ENCODE measurements at places on chromosomes 13 and 19. TPM values are rescaled to one million over a fixed set of nuclear protein-coding genes. Genes with fewer than 3 reads are reported as not detected.
A peak's percentile ranks its signal among the peaks of the same experiment; 100 is the strongest.

The IGSF23 gene
- total RNA-seq = 2.8 TPM

The PLIN4 gene
- total RNA-seq = 49.1 TPM

The ZSCAN22 gene
- 3.1 TPM for total RNA-seq

The BSG gene
- 367 TPM for total RNA-seq

The ZNF208 gene
- 0.25 TPM for total RNA-seq

GRCh38 chr13:90757127-90757680 is 590.3 kb upstream of the MIR17HG start:
- DNase-seq = no peak

DNA sequence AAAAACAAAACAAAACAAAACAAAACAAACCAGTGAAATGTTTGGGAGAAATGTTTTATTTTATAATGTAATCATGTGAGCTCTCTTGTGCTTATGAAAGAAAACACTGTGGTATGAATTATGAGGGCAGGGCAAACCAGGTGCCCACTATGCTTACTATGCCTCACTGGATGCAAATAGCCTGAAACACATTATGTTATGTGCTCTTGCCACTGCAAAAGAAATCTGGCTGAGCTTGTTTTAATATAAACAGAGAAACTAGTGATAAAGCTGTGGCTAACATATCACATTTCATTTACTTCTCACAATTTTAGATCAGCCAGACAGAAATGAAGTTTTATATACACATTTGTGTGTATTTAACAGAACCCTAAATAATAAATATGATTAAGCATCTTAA is 8.7 kb upstream of the NBEA start:
- no peak for DNase-seq

DNA sequence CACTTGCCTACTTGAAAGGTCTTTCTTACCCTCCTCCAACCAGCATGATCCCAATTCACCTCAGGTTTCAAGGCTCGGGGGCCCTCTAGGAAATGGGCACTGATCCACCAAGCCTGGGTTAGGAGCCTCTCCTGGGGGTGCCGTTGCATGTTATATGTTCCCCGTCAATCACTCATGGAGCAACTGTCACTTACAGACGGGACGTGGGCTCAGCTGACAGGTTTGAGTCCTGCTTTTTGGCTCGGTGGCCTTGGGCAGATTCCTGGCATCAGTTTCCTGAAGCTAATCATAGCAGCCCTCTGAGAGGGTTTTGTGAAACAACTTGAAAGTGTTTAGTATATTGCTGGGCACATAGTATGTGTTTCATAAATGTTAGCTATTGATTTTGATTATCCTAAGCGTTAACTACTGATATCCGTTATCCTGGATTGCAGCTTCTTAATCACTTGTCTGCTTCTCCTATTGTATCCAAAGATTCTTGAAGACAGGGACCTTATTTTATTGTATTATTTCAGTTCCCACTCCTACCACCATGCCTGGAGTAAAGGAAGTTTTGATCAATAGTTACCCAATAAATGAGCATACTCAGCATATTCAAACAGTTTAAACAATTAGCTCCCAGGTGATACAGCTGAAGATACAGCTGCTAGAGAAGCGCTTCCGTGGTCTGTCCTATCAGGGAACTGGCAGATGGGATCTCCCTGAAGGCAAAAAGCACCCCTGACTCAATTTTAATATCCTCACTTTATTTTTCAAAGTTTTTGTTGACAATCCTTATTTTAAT is 57.9 kb downstream of the RFC3 start:
- no peak for DNase-seq

- peak; percentile 94 for DNase-seq
These were observed 6.5 kb downstream of the MED29 start for GRCh38 chr19:39397360-39398296.

DNA sequence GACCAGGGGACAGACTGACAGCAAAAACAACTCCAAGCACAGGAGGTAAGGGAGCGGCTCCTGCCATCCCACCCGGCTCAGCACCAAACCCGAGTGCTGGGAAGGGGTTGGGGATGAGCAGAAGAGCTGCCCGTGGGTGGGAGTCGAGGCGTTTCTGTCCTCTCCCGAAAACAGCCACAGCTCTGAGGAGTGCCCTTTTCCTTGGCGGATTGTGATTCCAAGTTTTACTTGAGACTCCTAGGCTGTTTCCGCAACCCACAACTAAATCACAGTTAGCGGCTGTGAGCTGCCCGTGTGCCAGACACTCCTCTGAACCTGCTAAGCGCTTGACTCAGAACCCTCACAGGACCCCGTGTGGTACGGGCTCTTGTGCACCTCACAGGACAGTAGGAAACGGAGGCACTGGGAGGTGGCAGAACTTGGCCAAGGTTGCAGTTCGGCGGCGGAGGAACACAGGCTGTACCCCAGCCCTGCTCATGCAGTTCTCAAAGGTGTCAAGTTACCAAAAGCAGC is 21.4 kb downstream of the CFAP97D2 start:
- DNase-seq = no peak

DNA sequence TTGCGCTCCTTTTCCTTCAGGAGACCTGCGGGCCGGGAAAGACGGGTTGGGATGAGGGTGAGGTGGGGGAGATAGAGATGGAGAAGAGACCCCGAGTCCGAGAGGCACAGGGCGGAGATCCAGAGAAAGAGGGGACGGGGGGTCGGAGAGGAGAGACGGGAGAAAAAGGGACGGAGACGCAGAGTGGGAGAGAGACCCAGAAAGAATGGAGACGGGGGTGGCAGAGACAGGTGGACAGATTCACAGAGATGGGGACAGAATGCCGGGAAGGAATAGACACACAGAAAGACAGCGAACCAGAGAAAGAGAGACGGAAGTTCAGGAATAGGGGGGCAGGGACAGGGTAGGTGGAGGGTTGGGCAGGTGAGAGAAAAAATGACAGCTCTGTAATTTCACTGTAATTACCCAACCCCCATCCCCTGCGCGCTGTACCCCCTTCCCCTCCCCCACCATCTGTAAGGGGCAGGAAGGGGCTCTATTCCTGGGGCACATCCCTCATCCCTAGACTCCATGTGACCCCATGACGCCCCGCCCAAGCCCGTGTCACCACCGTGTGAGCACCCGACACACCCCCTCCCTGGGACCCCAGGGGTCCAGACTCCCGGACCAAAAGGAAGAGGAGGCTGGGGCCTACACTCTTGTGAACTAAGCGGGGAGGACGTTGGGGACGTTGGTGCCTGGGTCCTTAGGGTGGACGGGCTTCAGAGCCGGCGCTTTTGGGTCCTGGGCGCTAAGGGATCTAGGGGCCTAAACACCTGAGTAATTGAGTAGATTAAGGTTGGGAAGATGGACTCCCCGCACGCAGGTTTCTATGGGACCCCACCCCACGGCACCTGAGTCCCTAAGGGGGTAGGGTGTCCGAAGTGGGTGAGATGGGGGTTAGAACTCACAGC is 967 bp downstream of the DBP start:
- peak; percentile 41 for DNase-seq

DNA sequence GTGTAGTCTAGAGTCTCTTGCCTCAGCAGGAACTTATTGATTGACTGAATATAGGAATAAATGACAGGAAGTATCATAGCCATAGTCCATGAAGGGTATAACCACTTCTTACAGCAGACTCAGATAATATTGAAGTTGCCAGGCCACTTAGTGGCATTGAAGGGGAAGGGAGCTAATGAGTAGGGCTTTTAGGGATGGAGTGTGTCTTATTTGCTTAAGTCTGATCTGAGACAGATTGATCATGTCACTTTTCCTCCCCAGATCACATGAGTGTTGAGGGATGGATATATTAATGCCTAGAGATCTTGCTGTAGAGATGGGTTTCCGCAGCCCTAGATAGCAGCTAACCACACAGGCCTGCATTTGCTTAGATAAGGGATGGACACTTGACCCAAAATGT is 62.2 kb upstream of the NBEA start:
- no peak for DNase-seq

- no peak for DNase-seq
These were observed 110.2 kb upstream of the DOCK9 start for GRCh38 chr13:99087954-99088491.

DNA sequence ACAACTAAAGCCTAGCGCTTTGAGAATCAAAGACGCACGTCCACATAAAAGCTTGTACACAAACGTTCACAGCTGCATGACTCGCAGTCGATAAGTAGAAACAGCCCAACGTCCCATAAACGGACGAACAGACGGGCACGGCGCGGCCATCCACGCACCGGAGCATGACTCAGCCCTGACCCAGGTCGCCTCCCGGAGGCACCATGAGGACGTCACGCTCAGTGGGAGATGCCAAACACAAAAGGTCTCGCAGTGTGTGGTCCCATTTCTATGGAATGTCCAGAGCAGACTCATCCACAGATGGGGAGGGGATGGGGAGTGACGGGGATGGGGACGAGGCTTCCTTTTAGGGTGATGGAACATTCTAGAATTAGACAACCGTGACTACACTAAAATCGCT is 9.4 kb downstream of the POLRMT start:
- no peak for DNase-seq

DNA sequence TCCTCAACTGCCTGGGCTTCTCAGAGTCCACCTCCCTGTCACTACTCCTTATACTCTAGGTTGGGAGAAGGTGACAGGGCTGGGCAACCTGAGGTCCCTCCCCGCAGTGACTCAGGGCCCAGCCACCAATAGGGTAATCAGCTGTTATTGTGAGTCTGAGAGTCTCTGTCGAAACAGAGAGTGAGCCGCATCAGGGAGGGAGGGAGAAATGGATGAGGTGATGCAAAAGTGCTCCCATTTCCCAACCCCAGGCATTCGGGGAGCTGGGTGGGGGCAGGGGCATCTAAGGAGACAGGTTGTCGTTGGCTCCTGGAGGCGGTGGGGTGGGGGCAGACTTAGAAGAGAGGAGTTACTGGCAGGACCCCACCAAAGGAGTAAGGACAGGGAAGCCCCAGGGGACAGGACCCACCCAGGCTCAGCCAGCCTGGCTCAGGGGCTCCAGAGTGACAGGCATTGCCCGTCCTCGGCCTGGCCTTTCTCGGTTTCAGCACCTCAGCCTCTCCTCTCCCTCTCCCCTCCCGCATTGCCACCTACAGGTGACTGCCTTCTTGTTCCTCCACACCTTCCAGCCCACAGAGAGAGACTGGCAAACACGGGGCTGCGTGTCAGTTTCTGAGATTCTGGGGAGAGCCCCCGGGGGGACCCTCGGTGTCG is at the start of gene DMKN:
Gene DMKN, minus strand, starts transcription at position 22 of the 654 bp plus-strand sequence. CDS start 174 bp downstream, outside the sequence.
- DNase-seq = no peak

DNA sequence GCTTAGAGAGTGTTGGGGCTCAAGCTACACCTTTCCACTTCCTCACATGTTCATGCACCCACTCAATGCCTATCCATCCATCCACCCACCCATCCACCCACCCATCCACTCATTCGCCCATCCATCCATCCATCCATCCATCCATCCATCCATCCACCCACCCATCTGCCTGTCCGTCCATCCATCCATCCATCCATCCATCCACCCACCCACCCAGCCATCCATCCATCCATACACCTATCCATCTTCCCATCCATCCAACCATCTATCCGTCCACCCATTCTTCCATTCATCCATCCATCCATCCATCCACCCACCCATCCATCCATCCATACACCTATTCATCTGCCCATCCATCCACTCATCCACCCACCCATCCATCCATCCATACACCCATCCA is 13.1 kb upstream of the HOMER3 start:
- no peak for DNase-seq

- no peak for DNase-seq
These were observed 260.2 kb downstream of the DACH1 start for GRCh38 chr13:71606818-71607217.

DNA sequence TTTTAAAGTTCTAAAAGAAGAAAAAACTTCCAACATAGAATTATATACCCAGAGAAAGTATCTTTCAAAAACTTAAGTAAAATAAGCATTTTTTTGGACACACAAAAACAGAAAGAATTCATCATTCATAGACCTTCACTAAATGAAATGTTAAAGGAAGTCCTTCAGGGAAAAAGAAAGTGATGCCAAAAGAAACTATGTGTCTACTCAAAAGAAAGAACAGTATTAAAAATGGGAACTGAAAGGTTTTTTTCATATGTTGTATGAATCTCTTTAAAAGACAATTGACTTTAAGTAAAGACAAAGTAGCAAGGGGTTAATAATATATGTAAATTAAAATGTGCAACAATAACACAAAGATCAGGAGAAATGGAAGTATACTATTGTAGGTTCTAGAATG is 96.5 kb downstream of the DHRS12 start:
- DNase-seq = no peak

DNA sequence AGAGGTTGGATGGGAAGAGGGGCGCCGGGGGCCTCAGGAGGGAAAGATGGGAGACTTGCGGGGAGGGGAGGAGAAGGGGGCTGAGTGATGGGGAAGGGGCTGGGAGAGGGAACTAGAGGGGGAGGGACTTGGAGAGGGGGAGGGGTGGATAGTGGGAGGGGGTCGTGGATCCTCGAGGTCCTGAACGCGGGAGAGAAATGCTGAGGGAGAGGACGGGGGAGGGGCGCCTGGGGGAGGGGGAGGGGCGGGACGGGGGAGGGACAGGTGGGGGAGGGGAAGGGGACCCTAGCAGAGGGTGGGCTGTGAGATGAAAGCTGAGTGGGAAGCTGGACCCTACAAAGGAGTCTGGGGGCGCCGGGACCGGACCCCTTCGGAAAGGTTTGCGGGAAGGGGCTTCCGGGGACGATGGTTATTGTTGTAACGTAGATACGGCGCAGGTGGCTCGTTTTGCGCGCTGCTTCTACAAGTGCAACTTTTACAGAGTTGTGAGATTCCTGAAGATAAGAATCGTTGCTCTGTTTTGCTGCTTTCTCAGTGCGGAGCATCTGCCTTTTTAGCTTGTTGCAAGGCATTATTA is 418 bp downstream of the ZNF444 start:
- DNase-seq = no peak

GRCh38 chr13:38766799-38767198 is 79.9 kb downstream of the FREM2 start:
- DNase-seq = no peak

DNA sequence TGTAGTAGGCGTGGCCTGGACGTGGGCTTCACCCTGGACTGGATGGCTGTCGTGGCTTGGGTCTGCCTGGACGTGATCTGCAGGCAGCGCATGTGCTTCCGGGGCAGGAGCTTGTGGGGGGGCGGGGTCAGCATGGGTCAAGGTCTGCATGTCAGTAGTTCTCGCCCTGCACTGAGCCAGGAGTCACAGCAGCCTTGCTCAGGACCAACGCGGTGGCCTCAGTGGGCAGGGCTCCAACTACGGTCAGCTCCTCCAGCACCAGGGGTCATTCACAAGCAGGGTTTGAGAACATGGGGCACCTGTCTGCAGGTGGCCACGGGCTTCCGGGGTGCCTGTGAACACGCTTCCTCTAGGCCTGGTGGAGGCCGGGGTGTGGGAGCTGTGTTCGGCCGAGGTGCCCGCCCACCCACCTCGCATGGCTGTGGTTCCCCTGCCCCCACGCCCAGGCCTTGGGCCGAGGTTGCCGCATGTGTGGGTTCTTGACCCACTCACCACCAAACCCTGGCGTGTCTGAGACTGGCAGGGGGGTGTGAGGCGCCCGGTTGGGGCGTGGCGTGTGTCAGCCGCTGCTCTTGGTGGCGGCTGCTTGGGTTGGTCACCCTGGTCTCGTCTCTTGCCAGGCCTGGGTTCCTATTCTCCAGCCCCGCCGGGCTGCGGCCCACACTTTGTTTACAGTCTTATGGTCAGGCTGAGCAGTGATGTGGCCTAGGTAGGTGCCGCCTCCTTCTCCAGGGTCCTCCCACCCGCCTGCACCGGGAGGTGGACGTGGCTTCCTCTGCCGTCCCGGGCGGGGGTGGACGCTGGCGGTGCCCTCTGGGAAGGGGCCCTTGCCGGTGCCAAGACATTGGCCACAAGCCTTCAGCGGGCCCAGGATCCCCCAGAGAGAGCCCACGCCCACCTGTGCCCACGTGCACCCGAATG is 4.8 kb upstream of the RPS15 start:
- no peak for DNase-seq
